Mesothelial cell of epicardium (in vitro differentiated cells): ENCODE measurements at places on chromosomes 16 and 17.

DNA sequence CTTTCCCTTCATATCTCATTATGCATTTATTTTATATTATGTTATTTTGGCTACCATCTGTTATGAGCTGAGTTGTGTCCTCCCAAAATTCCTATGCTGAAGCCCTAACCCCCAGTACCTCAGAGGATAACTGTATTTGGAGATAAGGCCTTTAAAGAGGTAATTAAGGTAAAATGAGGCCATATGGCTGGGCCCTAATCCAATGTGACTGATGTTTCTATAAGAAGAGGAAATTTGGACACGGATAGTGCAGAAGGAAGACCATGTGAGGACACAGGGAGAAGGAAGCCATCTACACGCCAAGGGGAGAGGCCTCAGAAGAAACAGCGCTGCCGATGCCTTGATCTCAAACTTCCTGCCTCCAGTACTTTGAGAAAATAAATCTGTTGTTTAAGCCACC lies 557.7 kb upstream of the CDH5 start:
- DNase-seq: no peak

- DNase-seq: no peak
These were observed 87.8 kb downstream of the CRISPLD2 start for GRCh38 chr16:84907575-84907974.

DNA sequence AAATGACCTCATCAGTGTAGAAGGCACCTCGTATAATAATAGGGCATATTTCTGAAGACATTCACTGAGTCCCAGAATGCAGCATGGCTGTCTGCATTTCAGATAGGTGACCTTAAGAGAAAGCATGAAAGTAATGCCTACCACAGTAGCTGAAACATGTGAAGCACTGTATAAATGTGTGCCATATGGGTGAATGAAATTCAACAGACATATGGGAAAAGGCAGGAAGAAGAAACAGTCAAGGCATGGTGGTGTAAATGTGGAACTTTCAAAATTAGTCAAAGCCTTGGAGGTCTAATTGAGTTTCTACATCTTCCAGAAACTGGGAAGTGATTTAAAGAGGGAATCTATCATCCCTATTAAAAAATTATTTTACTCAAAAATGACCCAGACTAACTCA lies 698.2 kb upstream of the GOT2 start:
- DNase-seq: no peak

- DNase-seq: no peak
These were observed 138.8 kb downstream of the MRM1 start for GRCh38 chr17:36740157-36740556.
